ENCODE measurements at places on chromosomes 6 and 20.

DNA sequence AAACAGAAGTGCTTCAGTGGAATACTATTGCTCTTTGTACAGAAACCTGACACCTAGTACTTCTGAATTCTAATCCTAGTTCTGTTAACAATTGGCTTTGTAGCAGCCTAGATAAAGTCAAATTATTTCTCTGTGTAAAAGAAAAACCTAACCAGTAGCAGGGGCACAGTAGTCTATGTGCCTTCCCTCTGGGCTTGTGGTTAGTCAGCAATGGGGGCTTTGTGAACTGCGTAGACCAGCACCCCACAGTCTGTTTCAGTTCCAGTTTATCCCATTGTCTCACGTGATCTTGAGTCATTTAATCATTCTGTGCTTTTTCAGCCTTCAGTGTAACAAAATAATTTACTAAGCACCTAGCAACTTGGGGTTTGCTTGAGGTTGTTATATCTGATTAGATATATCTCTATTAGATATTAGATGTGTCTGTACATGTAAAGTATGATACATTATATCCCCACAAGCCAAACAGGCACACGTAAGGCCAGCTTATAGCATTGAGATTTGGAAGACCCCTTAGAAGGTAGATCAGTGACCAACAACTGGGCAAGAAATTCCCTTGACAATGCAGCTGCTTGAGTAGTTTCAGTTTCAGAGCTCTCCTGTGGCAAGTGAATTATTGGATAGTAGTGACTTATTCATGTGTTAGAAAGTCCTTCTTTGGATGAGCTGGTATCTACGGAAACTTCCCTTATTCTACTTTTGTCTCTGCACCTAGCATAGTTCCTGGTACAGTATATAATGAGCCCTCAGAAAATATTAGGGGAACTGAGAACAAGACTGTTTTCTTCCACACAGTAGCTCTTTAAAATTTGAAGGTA, 27.9 kb upstream of the CCR6 start:
- DNase-seq, result no peak

GRCh38 chr6:48233063-48233462, 122.1 kb upstream of the PTCHD4 start:
- no peak for DNase-seq

- DNase-seq, result no peak
These were observed 78.8 kb downstream of the ADGRG6 start for GRCh38 chr6:142380626-142381025.

DNA sequence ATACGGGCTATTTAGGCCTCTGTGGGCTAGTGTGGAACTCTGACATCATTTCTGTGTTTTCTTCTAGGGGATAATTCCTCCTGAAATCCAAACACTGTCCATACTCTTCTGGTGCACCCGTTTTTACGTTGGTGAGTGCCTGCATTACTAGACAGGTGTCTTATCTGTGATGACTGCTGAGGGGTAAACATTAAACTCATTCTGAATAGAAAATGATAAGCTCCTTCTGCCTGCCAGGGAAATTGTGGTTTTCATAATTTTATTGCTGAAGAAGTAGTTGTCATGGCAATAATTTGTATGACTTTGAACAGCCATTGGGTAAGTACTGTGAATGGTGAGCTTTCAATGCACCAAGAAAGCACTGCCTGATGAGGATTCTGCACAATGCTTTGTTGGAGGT, 705.6 kb downstream of the UTRN start:
- DNase-seq, result no peak

GRCh38 chr6:163192591-163192990, 221.9 kb upstream of the QKI start:
- DNase-seq, result no peak

DNA sequence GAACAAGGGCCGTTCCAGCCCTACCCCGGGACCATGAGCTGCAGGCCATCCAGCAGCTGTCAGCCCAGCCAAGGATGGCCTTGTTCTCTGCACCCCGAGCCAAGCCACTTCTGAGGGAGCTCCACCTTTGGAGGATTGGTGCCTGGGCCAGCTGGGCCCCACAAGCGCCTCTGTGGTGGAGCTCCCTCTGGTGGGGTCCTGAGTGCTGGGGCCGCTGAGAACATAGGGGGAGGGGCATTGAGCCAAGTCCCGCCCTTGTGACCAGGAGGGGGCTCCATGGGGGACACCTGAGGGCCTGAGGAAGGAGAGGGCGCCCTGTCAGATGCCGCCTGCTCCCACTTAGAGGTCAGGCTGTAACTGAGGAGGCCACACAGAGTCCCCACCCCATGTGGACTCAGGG, 43.2 kb downstream of the YTHDF1 start:
- DNase-seq, result no peak

- DNase-seq, result no peak
These were observed 68.7 kb upstream of the TCF21 start for GRCh38 chr6:133820208-133820607.

DNA sequence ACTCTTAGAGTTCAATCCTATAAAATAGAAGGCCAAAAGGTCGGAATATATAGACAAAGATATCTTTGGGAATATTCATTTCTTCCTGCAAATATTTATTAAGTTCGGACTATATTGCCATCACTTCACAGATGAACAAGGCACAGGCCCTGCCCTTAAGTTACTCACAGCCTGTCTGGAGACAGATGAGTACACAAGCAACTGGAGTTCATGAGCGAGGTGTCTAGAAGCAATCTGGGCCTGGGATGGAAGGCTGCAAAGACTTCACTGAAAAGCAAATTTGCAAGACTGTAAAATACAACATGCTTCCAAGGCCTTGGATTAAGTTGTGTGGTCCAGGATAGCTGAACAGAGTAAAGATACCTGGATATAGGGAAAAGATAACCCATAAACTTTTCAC, 56.7 kb upstream of the CEP85L start:
- DNase-seq, result no peak

DNA sequence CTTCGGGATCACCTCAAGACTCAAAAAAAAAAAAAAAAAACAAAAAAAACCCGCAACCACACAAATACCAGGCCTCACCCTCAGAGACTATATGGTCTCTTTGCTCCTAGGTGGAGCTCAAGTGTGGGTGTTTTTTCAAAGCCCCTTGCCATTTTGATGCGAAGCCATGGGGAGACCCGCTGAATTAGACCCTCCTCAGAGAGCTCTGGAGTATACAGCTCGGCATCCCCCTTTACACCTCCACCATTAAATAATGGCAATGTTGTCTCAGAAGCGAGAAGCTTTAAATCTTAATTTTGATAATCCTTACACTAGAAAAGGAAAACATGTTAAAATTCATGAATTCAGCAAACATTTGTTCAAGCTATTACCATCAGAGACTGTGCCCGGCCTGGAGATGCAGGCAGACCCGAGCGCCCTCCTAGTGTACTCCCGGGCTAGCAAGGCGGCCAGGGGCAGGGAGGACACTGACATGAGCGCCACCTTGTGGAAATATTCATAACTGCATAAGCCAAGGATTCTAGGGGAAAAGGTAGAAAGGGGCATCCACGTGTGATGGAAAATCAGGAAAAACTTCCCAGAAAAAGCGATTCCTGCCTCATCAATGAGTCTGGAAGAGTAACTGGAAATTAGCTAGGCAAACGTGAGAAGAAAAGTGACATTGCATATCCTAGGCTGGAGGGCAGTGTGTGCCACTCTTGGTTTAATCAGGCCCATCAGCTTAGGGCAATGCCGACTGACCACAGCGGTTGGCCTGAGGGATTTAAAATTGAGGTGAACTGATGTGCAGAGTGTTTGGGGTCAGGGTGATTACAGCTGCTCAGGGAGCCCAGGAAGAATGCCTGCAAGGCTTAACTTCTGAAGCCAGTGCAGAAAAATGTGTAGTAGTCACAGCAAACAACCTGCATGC, 72.5 kb downstream of the B3GAT2 start:
- no peak for DNase-seq

DNA sequence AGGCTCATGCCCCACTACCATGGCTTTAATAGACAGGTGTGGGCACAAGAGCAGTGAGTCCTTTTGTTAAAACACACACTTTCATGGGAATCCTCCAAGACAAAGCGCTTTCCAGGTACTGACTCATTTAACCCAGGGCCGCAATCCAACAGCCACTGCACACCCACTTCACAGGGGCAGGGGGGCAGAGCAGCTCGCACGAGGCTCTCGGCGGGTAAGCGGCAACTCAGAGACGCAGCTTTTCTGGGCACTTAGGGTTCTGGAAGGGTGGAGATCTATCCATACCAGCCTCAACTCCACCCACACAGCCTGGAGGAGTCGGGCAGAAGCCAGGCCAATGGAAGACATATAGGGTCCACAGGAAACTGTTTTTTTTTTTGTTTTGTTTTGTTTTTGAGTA, 28.6 kb downstream of the PSMG4 start:
- no peak for DNase-seq

GRCh38 chr6:165308926-165309731, at the start of gene C6orf118:
C6orf118 (minus strand) TSS chr6:165309605; CDS start chr6:165309586, 19 bp downstream.
- DNase-seq, result no peak

DNA sequence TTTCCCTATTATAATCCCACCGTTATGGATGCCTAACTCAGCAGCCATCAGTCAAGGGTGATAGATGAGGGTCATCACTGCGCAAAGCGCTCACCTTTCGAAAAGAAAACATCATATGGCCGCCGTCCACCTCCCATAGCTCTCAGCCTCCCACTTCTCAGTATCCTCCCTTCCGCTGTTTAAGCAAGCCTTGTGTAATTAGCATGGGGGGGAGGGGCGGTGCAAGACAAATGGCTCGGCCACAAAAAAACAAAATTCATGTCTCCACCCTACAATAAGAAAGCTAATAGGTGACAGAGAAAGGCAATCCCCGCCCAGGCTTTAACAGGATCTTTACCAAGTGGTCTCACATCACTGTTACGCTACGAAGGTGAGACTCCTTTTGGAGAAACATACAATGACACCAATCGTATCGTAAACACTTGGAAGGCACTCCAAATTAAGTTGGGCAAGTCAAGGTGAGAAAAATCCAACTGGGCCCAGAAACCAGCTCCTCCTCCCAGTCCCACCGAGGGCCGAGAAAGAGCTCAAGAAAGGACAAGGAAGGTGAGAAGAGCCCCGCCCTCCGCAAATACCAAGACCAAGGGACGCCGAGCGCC, 645 bp downstream of the DDX39B start:
- no peak for DNase-seq

GRCh38 chr20:41480054-41480770, 113.6 kb upstream of the EMILIN3 start:
- DNase-seq, result no peak

- DNase-seq, result no peak
These were observed 78.1 kb upstream of the FLRT3 start for GRCh38 chr20:14415467-14415866.

DNA sequence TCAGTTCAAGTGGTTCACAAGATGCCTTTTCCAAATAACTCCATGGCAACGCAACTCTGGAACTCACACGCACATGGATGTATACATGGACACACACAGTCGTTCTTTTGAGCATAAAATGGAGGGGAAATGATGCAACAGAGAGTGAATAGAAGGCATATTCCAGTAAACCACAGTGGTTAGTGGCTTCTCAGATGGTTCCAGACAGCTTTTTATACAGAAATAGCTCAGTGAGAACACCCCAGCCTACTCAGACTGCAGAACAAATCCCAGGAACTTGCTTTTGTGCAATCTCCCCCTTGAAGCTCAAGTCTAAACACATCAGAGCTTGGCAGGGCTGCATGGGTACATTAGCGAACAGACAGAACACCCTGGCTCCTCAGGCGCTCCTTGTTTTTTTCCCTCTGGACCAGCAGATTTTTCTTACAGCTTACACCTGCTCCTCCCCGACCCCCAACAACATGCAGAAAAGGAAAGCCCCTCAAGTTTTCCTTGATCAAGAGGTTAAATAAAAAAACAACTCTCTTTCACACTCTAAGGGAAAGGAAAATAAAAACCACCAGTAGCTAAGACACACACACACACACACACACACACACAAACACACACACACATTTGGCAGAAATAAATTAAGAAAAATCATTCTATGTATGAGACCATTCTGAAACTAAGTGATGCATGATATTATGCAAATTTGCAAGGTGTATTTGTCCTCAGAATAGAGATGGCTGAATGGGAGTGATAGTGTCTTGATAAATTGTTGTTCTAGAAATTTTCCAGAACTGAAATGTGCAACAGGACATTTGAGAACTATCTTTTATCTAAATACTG, 51.2 kb upstream of the RANBP9 start:
- DNase-seq, result no peak

DNA sequence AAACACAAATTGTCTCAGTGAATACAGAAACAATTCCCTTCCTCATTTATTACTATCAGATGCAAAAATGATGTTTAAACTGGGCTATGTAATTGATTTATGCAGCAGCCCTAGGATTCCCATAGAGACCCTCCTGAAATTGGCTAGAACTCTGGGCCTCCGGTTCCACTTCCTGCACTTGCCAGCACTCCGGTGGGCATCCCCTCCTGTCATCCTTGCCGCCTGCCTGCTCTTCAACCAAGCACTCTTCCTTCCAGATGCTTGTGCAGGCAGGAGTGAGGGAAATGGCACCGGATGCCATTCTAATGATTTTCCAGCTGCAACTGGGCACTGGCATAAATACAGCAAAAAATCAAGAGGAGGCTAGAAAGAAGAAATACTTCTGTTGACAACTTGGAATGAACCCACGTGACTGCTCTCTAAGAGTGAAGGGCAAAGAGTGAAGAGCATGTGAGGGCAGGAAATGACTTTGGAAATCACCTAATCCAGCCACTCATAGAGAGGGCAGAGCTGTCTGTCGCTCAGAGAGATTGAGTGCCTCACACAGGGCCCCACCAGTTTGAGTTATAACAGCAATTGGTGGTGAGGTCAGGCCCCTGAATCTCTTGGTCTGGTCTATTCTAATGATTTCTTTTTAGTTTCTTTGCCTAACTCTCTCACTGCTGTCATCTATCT, 3.7 kb upstream of the NEDD9 start:
- DNase-seq, result no peak

Data from cortex of kidney (tissue), 1 donor.